ENCODE measurements at places on chromosomes 5 and 9. TPM values are rescaled to one million over a fixed set of nuclear protein-coding genes. Genes with fewer than 3 reads are reported as not detected.

SLC6A3 gene
- 0.27 TPM for total RNA-seq

CDKN2B-AS1 gene
- total RNA-seq, result 0.62 TPM

NDST1 gene
- 101 TPM for total RNA-seq

ZNF354C gene
- 9.4 TPM for total RNA-seq

Data from ovary (tissue), 10 donors.